Foreskin fibroblast (primary cell): ENCODE measurements at places on chromosomes 5 and 9.

DNA sequence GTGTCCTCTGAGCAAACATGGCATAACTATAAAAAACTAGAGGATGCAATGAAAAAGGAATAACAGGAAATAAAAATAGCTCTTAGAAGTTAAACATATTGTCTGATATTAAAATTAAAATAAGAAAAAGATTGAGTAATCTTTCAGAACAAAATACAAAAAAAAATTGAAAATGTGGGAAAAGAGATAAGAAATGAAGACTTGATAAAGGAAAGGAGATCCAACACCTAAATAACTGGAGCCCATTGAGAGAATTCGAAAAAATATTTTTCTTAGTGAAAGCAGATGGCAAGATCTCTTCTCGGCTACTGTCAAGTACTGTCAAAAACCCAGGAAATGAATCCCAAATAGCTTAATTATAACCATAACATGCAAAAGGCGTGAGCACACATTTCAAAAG, 24.9 kb downstream of the LIFR start:
- no peak for DNase-seq

GRCh38 chr5:151424892-151425523, 22.4 kb upstream of the SLC36A1 start:
- DNase-seq = no peak

- no peak for DNase-seq
Observed at GRCh38 chr5:130616161-130616560, 548.9 kb downstream of the HINT1 start.

GRCh38 chr5:107404595-107405374, 266.0 kb downstream of the EFNA5 start:
- no peak for DNase-seq

GRCh38 chr9:92722386-92723298, 42.0 kb downstream of the BICD2 start:
- DNase-seq = no peak

DNA sequence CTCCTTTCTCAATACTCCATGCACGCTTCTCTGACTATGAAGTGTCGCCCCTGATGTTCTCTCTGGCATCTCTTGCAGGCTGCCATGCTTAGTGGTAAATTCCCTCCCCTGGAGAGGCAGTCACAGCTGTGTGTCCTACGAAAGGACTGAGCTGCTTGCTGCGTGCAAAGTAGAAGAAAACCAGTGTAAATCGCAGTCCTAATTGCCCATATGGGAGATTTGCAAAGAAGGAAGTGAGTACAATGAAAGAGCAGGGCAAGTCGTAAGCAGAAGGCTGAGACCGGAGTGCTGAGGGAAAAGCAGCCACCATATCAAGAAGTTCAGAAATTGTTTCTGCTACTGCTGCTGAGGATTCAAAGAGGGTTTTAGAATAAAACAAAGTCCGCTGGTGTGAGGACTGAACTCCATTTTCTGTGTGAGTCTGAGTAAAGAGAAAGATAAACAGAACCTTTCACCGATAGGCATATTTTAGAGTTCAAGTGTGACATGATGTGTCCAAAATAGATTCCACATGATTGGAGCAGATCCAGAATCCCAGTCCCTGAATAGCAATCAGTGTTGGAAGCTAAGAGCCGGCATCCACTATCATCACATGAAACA, 507.8 kb upstream of the MPDZ start:
- peak; percentile 91 for DNase-seq

DNA sequence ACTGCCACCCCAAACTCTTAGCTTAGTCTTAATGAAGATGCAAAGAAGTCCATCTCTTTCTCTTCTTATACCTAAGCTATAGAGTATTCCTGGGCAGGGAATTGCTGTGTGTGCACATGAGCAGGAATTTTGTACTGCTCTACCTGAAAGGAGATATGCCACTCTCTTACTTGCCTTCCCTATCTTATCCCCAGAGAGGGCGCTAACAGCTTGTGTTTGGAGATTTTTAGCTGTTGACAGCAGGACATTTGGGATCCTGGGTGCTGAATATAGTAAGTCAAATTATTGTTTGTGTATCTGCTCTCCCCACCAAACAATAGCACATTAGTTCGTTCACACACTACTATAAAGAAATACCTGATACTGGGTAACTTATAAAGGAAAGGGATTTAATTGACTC, 159.5 kb downstream of the GABRG2 start:
- no peak for DNase-seq

DNA sequence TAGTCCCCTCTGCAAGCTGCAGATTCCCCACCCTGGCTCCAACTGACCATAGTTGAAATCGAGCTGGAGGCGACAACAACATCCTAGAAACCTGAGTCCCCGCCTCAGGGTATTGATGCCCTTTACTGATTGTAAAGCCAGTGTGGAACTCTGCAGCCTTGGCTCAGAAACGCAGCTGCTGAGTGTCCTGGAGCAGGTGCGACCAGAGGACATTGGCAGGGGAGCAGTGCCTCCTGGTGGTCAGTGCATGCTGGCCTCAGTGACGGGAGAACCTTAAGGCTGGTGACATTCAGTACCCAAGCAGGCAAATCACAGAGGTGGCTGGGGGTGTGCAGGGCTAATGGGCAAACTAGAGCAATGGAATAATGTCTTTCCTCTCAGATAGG, 20.4 kb upstream of the ZNF354B start:
- DNase-seq = no peak

GRCh38 chr5:101991486-101991885, 304.6 kb downstream of the SLCO4C1 start:
- DNase-seq = no peak

DNA sequence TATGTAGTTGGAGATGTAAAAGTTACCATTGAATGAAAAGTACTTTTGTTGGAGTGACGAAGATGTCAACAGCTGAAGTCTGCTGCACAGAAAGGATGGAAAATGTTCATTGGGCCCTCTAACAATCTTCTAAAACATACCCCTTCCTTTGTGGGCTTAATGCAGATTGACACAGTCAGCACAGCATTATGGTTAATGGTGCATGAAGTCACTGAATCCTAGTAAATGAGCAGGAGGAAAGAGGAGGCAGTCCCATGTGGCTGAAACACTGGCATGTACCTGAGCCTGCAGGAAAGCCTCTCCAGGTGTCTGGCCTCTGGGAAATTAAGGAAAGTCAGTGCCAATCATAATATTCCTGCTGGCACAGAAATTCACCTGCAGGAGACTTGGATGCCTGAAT, 153.8 kb downstream of the ARL15 start:
- DNase-seq = no peak

- DNase-seq = no peak
Observed at GRCh38 chr5:17163221-17163620, 54.2 kb upstream of the BASP1 start.

GRCh38 chr9:4259489-4259888, 40.4 kb downstream of the GLIS3 start:
- DNase-seq = no peak
